ENCODE measurements at places on chromosomes 16 and 17.
A peak's percentile ranks its signal among the peaks of the same experiment; 100 is the strongest.

GRCh38 chr17:34171245-34171818 is 83.8 kb upstream of the CCL2 start:
- DNase-seq = peak; percentile 52

DNA sequence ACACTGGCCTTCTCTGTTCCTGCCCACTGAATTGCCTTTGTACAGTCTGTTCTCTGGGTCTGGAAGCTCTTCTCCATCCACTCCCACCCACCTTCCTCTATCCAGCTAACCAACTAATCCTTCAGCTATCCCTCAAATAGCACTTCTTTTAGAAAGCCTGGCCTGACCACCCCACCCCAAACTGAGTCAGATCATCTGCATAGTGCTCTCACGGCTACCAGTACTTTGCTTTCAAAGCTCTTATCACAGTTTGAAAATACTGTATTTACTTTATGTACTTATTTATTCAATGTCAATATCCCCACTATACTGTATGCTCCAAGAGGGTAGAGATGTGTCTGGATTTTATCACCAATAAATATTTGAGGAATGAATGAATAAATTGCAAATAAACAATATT is 4.5 kb upstream of the CLDN7 start:
- DNase-seq = peak; percentile 17

DNA sequence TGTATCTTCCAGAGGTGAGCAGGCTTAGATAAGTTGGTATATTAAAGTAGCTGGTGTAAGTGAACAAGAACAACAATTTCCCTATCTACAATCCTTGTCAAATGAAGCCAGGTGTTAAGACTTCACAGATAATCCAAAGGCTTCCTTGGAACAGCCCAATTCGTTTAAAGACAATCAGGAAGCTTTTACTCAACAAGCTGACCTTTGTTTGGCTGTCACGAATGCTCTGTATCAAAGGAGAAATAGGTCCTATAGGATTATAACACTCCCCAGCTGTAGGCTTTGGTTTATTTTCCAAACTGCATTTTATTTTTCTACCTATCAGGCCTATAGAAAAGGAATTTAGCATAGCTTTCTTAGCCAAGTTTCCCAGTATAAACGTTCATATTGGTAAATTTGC is 766.5 kb upstream of the GOT2 start:
- no peak for DNase-seq

DNA sequence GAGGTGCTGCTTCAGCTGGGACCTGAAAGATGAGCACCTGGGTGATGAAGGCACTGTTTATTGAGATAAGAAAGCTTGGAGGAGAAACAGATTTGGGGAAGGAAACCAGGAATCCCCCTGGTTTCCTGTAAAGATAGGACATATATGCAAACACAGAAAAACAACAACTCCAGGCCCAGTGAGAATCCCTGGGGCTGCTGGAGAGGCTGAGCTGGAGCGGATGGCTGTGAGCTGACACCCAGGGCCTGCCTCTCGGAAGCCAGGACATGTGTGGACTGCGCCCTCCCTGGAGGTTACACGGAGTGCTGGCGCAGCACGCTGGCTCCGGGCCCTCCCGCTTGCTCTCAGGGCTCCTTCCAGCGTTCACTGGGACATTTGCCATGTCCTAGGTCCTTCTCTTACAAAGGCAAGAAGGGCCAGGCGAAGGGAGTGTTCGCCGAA is 57.5 kb downstream of the CYB5B start:
- no peak for DNase-seq

DNA sequence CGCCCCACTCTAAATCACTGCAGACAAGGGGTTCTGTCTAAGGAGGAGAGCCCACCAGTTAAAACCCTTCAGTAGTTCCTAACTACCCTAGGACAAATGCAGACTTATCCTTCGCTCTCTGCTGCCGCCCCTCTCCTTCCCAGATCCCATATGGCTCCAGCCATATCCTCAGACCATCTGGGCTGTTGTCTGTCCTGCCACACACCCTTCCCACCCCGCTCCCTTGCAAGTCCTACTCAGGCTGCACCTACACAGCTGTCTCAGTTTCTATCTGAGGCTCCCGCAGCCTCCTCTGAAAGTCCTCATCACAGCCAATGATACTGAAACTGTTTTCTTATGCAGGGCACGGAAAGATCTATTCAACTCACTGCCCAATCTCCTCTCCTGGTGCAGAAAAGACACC is 720 bp upstream of the BCKDK start:
- DNase-seq = no peak

Data from HT1080 (cell line).